ENCODE measurements at places on chromosomes 2 and 18. TPM values are rescaled to one million over a fixed set of nuclear protein-coding genes. Genes with fewer than 3 reads are reported as not detected.

NAT8 gene
- total RNA-seq, result not detected

SELENOI gene
- 17.2 TPM for total RNA-seq

GRCh38 chr2:191280290-191280689 is 35.1 kb downstream of the MYO1B start:
- DNase-seq, result no peak

DNA sequence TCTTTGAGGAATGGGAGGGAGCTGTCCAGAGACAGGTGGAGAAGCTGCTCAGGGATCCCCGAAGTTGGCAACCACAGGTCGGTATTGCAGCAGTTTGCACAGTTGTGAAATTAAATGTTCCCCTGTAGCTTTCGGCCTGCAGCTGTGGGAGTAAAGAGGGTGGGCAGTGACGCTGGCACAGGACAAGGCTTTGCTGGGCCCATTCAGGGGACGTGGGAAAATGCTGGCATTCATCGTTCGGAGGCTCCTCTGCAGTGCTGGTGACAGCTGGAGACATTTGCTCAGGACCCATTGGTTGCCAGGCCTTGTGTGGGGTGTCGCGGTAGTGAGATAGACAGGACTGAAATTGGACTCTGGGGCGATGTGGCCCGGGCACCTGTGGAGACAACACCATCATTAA is 173.7 kb downstream of the MYCN start:
- no peak for DNase-seq

DNA sequence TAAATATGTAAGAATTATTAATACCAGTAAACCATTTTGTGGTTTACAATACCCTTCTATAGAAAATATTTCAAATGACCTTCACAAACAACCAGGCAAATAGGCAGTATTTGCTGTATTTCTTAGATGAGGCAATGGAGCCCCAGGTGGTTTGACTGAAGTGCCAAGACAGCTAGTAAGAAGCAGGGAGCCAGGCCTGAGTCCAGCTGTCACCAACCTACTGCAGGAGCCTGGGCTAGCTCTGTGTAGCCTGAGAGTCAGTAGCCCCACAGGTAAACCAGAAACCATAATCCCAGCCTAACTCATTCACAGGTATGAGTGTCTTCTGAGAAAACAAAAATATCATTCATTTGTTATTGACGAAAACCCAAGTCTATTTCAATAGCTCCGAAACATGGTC is 45.6 kb downstream of the TRIB2 start:
- no peak for DNase-seq

GRCh38 chr2:203928849-203929248 is 7.7 kb upstream of the ICOS start:
- no peak for DNase-seq

DNA sequence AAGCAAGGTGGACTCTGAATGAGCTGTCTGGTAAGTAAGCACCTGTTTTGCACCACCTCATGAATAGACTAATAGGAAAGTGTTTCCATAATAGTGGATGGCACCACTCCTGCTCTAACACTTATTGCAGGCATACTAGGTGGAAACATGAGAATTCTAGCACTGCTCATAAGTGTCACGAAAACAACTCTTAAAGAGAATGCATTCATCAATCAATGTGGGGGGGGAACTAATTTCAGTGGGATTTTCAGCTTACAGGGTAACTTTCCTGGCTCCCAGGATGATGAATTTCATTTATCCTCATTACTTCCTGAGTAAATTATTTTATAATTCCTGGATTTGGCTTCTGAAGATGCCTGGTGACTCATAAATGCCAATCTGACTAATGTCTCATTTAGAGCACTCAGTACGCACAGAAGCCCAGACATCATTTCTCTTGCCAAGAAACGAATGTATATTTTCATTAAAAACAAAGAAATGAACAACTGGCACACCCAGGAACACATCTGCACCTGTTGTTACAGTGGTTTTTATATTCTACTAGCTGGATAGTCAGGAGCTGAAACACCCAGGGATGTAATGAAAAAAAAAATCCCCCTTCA is 129.6 kb downstream of the PID1 start:
- DNase-seq, result no peak

CXCR1 gene
- not detected for total RNA-seq

PPP1R1C gene
- total RNA-seq, result 0.52 TPM

GRCh38 chr2:11071211-11071610 is 84.1 kb upstream of the SLC66A3 start:
- no peak for DNase-seq

DNA sequence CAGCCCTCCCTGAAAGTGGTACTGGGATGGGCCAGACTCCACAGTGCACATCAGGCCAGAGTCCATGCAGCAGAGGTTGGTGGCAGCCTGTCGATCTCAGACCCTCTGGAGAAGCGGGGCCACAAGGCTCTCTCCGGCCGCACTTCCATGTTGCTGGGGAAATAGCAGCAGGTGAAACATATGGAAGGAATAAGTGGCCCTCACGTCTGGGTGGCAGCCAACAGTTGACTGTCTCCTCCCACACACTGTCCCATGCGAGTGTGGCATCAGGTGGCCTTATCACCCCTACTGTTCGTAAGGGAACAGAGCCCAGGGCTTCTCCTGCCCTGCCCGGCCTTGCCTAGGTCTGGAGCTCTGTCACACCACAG is 58.1 kb upstream of the FOSL2 start:
- DNase-seq, result no peak
